ENCODE measurements at places on chromosomes 5 and 9. TPM values are rescaled to one million over a fixed set of nuclear protein-coding genes. Genes with fewer than 3 reads are reported as not detected.
A peak's percentile ranks its signal among the peaks of the same experiment; 100 is the strongest.

Gene ADAMTS16
- not detected for total RNA-seq

GRCh38 chr9:79917421-79917820 lies 345.7 kb downstream of the TLE4 start:
- DNase-seq: no peak

DNA sequence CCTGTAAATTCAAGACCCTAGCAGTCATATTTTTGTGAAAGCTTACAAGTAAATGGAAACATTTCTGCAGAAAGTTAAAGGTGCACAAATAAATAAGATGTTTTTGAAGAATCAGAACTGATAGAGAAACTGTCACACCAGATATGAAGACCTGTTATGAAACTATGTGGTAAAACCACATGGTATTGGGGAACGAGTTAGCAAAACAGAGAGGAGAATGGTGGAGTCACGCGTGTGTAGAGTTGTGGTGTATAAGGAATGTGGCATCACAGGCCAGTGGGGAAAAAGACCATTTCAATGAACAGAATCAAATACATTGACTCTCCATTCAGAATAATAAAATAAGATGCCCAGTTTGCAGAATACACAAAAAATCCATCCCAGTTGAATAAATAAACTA lies 477.2 kb downstream of the ICE1 start:
- DNase-seq: no peak

DNA sequence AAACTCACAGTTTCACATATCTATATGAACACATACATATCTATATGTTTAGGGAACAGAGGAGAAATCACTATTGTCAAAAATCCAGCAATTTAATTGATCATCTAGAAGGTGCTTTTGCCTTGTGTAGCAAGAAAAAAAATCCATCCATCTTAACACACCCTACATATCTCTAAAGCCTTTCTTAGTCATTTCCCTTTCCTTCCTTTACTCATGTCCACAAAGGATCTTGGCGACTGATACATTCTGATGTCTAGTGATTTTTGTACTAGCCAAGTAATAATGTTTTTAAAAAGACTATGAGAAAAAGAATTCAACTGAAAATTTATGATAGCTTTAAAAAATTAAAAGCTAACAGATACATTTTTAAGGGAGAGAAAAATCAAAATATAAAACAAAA lies 22.5 kb downstream of the ZDHHC21 start:
- DNase-seq: no peak

- DNase-seq: no peak
These were observed 88.7 kb downstream of the BASP1 start for GRCh38 chr5:17305964-17306725.

- DNase-seq: no peak
These were observed 160.6 kb downstream of the ZDHHC21 start for GRCh38 chr9:14532456-14533115.

Gene BSPRY
- total RNA-seq: 41.1 TPM

GRCh38 chr5:90638878-90639277 lies 80.3 kb downstream of the ADGRV1 start:
- no peak for DNase-seq

- DNase-seq: no peak
These were observed 63.9 kb downstream of the EPB41L4A start for GRCh38 chr5:112355058-112355685.

DNA sequence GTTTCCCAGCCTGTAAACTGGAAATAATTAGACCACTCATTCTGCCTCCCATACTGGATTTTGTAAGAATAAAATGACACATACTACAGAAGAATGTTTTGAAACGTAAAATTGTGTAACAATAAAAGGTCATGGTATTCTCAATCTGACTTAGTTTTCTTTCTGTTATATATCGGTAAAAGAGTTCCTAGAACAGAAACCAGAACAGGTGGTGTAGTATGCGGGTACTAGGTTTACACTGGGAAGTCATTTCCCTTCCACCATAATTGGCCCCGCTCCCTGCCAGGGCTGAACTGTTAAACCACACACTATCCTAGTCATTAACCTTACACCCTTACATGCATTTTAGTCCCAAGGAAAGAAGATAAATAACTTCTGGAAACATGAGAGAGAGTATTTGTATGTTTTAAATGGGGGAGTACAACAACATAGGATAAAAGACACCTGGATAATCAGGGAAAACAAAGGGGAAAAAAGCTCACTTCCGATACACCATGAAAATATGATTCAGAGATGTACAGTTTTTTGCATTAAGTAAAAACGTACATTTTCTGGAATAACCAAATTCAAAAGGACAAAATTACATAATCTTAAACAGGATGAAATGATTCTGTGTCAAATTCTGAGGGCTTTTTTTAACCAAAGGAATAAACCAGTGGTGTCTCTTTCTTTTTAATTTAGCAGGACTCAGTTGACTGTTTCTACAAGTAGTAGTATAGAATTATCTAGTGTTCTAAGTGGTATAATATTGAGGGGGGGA lies 199.7 kb downstream of the GLIS3 start:
- DNase-seq: no peak

DNA sequence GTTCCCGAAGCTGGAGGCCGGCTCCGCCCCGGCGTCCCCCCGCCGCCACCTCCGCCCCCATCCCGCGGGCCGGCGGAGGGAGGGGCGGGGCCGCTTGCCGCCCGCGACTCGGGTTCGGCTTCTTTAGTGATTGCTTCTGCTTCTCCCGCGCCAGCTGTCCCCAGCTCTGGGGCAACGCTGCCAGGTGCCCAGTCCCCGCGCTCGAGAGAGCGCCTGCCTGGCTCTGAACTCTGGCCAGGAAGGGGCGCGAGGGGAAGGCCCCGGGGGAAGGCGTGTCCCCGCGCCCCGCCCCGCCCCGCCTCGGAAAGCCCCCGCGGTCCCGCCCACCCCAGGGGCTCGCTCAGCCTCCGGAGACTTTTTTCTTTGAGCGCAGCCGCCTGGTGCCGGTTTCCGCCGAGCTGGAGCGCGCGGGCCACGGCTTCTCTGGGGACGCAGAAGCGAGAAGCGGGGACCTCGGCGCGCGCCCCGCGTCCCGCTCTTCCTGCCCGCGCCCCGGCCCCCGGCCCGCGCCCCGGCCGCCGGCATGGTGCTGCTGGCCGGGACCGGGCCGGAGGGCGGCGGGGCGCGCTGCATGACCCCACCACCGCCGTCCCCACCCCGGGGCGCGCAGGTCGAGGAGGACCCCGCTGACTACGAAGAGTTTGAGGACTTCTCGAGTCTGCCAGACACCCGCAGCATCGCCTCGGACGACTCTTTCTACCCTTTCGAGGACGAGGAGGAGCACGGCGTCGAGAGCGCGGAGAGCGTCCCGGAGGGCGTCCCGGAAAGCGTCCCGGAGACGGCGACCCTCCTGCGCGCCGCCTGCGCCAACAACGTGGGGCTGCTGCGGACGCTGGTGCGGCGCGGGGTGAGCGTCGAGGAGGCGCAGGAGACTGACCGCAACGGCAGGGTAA lies at the start of gene ANKRD33B:
ANKRD33B (plus strand) TSS at position 126 of the 893 bp plus-strand sequence; CDS start at position 524, 398 bp downstream.
- peak; percentile 54 for DNase-seq

DNA sequence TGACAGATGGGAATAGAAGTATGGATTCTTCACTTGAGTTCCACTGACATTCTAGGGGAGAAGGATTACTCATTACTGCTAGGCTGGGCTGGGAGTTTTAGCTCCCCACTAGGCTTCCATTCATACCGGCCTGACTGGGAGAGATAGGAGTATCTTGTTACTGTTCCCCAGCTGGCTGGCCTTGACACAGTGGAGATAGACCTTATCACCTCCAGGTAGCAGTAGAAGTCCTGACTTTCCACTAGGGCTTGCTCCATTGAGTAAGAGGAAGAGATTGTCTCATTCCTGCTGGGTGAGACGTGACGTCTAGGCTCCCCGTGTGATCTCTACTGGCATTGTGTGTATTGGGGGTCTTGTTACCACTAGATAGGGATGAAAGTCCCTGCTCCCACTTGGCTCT lies 156.4 kb downstream of the CACNA1B start:
- DNase-seq: no peak

DNA sequence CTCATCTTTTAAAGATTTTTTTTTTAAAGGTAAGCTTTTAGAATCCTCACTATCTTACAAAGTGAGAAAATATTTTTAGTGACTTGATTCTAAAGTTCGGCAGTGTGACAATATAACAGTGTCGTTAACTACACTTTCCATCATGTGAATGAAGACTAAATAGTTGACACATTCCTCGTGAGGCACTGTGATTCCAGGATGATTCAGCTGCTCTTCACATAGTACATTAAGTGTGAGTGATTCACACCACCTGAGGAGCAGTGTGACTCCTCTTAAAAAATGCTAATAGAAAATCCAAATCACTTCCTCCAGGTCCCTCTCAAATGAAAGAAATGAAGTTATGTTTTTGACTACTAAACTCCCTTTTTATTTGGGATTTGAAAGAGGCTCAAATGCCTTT lies 589.5 kb downstream of the GABRG2 start:
- no peak for DNase-seq

- no peak for DNase-seq
These were observed 66.5 kb downstream of the MED10 start for GRCh38 chr5:6311568-6312501.

DNA sequence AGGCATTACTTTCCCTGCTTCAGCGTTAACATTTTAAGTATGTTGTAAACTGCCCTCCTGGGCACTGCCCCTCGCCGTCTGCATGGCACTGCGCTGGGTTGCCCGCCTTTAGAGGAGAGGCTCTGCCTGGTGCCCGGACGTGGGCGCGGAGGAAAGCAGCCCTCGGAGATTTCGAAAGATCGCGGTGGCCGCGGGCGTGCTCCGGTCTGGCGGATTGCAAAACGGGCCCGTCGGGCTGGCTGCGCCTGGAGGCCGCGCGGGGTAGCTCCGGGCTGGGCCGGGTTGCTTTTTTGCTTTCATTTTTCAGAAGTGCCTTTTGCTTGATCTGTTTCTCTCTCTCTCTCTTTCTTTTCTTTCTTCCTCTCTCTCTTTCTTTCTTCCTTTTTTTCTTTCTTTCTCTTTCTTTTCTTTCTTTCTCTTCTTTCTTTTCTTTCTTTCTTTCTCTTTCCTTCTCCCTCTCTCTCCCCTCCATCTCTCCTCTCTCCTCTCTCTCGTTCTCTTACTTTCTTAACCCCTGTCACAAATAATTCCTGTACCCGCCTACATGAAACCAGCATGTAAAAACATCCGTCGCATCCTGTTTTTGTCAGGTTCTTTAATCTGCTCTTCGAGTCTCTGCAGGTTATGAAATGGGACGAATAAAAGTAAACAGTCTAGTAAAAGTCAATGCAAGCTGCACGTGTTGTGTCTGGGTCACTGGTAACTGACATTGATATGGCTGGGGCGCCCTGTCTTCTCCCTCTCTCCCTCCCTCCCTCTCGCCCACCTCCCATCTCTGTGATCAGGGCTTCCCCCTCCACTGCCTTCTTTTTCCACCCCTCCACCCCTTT lies 1.7 kb downstream of the FST start:
- peak; percentile 96 for DNase-seq

DNA sequence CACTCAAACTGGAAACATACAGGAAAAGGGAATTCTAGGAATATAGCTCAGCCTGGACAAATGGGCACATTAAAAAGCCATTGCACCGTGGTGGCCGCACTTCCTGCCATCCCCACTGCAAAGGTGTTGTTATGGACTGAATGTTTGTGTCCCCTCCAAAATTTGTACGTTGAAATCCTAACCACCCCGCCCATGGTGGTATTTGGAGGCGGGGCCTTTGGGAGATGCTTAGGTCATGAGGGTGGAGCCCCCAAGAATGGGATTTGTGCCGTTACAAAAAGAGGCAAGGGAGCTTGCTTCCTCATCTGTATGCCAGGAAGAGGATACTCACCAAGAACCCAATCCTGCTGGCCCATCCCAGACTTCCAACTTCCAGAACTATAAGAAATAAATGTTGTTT lies 1.1 kb upstream of the CMBL start:
- DNase-seq: no peak

Gene CDH9
- not detected for total RNA-seq

- no peak for DNase-seq
These were observed 116.7 kb downstream of the GNA14 start for GRCh38 chr9:77531400-77531799.

Gene PDCD1LG2
- 1.3 TPM for total RNA-seq

Gene MYO10
- 57.4 TPM for total RNA-seq

Gene NUTM2G
- not detected for total RNA-seq

- no peak for DNase-seq
These were observed 24.2 kb upstream of the ZNF618 start for GRCh38 chr9:113851873-113852272.

Gene MINAR2
- not detected for total RNA-seq

Gene ANKRD18A
- 1.4 TPM for total RNA-seq

Gene RMRP
- total RNA-seq: 7,556 TPM

DNA sequence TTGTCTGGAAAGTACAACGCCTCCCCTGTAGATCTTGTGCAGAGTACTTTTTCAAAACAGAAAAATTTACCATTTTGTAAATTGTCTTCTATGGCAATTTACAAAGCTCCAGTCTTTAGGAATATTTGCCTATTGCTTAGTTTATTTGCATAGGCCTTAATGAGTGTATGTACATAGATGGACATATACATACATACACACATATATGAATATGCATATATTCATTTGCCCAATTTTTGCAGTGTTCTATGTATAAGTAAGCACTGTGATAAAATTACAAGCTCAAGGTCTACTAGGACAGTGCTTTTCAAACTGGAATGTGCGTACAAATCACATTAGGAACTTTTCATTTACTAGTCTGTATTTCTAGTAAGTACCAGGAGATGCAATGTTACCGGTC lies 301.3 kb upstream of the SMARCA2 start:
- DNase-seq: no peak

Gene IL13
- total RNA-seq: not detected

- DNase-seq: no peak
These were observed 126.8 kb downstream of the SPATA31D1 start for GRCh38 chr9:82115331-82115730.

- no peak for DNase-seq
These were observed 8.5 kb upstream of the DNAJC25 start for GRCh38 chr9:111622626-111623025.

DNA sequence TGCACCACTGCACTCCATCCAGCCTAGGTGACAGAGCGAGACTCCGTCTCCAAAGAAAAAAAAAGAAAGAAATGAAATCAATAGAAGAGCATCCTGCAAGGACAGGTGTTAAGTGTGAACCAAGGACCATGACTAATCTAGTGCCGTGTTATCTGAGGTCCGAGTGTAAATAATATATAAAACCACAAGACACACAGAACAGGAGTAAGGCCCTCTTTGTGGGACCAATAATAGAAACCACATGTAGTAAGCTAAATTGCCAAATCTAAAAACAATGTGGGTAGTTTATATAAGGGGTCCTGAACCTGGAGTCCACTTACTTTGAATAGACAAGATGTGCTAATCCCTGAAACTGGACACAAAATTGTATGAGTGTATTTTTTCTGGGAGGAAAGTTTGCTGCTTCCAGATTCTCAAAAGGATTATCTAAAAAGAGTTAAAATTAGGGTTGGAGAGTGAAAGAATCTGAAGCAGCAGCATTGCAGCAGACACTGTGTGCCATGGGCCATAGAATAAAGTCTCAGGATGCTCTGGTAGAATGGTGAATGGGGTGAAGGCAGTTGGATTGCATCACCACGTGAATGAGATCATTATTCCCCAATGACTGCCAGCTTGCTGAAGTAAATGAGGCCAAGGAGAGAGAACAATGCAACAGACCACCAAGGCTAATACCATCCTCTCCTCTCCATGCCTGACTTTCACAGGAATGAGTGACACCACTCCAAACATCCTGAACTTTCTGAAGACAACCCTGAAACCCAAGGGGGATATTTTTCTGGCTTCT lies 222.7 kb downstream of the DCP2 start:
- DNase-seq: no peak

All from lower leg skin (tissue), 4 donors.